ENCODE measurements at places on chromosomes 11 and 22.

DNA sequence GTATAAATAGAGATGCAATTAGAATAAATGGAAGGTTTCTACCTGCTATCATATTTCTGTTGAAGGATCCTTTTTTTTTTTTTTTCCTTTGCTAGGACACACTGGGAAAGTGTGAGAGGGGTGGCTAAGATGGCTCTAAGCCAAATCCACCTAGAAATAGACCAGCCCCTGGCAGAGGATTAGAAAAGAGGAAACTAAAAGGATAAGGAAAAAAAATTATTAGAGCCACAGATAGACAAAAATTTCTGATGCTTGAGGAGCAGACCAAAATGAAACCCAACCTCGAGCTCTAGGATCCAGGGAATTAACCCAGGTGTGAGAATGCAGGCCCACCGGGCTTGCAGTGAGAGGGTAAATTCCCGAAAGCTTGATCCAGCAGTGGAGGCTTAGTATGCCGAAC lies 262.3 kb downstream of the CADM1 start:
- DNase-seq: no peak

- no peak for DNase-seq
Measured at GRCh38 chr11:1006762-1007161, 29.8 kb downstream of the MUC6 start.

GRCh38 chr11:131373095-131373725 lies 2.8 kb downstream of the NTM start:
- DNase-seq: no peak

GRCh38 chr22:23226497-23226850 lies 46.2 kb downstream of the BCR start:
- DNase-seq: no peak

DNA sequence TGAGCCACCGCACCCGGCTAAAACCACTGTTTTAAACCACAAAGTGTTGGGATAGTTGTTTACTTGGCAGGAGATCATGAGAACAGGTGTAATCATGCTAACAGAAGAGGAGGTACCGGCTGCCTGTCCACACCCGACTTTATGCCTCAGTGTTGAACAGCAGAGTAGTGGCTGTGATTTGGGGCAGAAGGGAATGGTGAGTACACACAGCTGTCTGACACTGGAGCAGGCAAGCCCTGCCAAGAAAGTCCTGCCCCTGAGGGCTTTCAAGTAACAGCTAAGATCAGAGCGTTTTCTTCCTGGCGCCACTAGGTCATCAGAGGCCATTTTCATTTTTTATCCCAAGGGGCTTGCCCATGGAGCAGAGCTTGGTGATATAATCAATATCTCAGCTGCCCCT lies 8.1 kb downstream of the CDKN1C start:
- no peak for DNase-seq

- no peak for DNase-seq
Measured at GRCh38 chr11:114200351-114201133, 95.7 kb upstream of the NNMT start.

GRCh38 chr11:96960476-96960875 lies 570.7 kb downstream of the JRKL start:
- no peak for DNase-seq

DNA sequence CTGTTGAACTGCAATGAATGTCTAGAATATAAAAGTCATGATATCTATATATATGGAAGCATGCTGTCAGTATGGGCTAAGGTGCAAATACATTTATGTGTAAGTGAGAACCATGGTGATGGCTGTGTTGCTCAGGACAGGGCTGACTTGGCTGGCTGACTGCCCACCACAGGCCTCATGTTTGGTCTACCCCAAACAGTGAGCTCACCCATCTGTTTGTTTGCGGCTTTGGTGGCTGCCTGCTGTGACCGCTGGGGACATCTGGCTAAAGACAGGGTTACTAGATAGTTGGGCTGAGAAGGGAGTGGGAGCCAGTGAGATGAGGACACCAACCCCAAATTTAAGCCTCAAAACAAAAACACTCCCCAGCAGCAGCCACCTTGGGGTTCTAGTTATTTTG lies 6.3 kb downstream of the CD44 start:
- DNase-seq: no peak

GRCh38 chr22:29641700-29642330 lies 38.4 kb downstream of the NF2 start:
- DNase-seq: no peak

DNA sequence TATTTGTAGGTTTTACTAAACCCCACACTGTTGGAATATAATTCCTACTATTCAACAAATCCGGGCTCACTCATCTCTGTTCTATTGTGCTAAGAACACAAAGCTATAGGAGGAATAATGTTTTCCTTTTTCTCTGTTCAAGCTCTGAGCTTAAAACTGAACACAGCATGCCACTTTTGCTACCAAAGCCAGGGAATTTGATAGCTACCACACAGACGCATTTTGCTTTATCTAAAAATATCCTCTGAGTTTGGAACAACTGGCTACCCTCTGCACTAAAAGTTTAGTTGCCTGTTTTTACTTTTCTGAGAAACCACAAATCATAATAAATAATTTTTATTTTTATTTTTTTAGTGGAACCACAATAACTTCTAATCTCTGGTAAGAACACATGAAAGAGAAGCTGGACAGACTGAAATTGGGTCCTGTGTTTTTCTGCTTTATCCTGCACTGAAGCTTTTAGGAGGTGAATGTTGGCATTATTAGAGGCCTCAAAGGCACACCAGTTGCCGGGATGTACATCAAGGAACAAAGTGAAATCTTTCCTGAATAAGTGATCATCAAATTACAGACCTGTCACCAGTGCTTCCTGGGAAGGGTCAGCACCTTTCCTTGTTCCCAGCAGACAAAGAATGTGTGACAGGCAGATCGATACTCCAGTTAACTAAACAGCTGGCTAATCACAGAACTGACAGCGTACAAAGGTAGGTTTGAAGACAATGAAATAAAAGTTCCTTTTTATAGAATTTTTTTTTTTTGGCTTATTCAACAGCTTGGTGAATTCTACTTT lies 523.2 kb upstream of the TENM4 start:
- no peak for DNase-seq

GRCh38 chr11:77677138-77677537 lies 39.5 kb upstream of the CLNS1A start:
- no peak for DNase-seq

GRCh38 chr11:86106916-86107315 lies 38.0 kb upstream of the PICALM start:
- no peak for DNase-seq

GRCh38 chr11:44623731-44624491 lies 58.4 kb downstream of the CD82 start:
- DNase-seq: no peak

DNA sequence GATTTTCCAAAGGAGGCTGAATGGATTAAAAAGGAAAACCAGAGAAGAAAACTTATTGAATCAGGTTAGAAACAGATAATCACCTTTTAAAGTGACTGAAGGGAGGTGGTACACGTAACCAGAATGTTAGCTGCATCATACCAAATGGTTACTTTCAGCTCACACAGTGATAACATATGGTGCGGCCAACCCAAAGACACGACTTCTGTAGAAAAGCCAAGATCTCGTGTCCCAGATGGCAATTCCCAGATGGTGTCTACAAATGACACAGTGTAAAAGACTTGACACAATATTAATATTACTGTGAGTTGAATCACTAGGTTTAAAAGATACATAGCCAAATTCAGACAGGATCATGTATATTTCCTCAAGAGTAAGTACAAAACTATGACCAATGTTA lies 5.2 kb downstream of the PPP2R1B start:
- no peak for DNase-seq

- DNase-seq: no peak
Measured at GRCh38 chr11:11579012-11579988, 42.5 kb downstream of the GALNT18 start.

DNA sequence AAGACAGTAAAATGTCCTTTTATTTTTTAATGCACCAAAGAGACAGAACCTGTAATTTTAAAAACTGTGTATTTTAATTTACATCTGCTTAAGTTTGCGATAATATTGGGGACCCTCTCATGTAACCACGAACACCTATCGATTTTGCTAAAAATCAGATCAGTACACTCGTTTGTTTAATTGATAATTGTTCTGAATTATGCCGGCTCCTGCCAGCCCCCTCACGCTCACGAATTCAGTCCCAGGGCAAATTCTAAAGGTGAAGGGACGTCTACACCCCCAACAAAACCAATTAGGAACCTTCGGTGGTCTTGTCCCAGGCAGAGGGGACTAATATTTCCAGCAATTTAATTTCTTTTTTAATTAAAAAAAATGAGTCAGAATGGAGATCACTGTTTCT lies 1.1 kb upstream of the CCND1 start:
- no peak for DNase-seq

- DNase-seq: no peak
Measured at GRCh38 chr22:24134090-24134846, 47.0 kb upstream of the SUSD2 start.

- no peak for DNase-seq
Measured at GRCh38 chr11:12786891-12787290, 112.7 kb downstream of the TEAD1 start.

- no peak for DNase-seq
Measured at GRCh38 chr22:40911772-40912171, 39.4 kb upstream of the RBX1 start.

DNA sequence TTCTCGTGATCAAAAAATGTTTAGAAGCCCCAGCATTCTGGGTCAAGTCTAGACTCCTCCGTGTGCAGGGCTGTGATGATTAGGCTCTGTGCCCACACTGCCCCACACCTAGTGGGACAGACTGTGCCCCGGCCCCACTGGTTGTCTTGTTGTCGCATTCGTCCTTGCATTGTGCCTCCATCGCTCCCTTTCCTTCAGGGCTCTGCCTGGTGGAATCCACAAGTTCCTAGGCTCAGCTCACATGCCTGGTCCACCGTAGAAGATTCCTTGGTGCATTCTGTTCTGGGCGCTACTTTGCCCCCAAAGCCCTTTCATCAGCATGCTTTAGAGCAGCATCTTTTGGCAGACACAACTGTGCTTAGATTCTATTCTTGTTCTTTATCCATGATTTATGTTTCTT lies 23.5 kb upstream of the THY1 start:
- no peak for DNase-seq

DNA sequence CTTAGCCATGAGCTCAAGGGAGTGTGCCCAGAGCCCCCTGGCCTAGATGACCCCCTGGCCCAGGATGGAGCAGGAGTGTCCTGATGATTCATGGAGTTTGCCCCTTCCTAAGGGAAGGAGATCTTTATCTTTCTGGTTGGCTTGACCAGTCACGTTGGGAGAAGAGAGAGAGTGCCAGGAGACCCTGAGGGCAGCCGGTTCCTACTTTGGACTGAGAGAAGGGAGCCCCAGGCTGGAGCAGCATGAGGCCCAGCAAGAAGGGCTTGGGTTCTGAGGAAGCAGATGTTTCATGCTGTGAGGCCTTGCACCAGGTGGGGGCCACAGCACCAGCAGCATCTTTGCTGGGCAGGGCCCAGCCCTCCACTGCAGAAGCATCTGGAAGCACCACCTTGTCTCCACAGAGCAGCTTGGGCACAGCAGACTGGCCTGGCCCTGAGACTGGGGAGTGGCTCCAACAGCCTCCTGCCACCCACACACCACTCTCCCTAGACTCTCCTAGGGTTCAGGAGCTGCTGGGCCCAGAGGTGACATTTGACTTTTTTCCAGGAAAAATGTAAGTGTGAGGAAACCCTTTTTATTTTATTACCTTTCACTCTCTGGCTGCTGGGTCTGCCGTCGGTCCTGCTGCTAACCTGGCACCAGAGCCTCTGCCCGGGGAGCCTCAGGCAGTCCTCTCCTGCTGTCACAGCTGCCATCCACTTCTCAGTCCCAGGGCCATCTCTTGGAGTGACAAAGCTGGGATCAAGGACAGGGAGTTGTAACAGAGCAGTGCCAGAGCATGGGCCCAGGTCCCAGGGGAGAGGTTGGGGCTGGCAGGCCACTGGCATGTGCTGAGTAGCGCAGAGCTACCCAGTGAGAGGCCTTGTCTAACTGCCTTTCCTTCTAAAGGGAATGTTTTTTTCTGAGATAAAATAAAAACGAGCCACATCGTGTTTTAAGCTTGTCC lies 14.3 kb downstream of the ADORA2A start:
- no peak for DNase-seq

DNA sequence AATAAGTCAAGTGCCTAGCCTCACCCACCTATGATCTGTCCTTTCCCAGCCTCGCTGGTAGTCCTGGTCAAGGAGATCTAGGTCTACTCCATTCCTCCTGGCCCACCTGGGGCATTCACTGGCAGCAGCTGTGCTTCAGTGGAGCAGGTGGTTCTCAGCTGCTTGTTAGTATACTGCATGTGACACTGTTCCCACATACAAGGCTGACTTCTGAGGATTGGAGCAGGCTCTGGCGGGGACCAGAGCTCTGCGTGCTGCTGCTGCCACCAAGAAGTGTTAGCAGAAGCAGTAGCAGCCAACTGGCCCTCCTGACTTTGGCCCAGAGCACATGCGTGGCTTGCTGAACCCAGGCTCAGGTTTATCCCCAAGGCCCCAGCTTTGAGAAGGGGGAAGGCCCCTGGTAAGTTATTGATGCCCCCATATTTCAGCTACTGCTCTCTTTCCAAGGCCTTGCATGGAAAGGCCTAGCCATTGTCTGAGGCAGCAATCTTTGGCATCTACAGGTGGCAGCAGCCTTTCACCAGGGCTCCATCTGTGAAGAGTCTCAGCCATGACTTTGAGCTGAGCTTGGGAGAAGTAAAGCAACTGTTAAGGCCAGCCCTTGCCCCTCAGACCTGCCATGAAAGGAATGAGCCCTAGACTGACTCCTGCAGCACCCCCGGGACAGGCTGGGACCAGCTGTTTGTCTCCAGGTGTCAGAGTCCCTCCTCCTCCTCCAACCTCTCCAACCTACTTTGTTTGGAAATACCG lies 26.5 kb downstream of the ARHGAP1 start:
- DNase-seq: no peak

- no peak for DNase-seq
Measured at GRCh38 chr11:45906096-45906682, 882 bp downstream of the FREY1 start.

- no peak for DNase-seq
Measured at GRCh38 chr11:84543367-84544159, 1083.6 kb downstream of the DLG2 start.

DNA sequence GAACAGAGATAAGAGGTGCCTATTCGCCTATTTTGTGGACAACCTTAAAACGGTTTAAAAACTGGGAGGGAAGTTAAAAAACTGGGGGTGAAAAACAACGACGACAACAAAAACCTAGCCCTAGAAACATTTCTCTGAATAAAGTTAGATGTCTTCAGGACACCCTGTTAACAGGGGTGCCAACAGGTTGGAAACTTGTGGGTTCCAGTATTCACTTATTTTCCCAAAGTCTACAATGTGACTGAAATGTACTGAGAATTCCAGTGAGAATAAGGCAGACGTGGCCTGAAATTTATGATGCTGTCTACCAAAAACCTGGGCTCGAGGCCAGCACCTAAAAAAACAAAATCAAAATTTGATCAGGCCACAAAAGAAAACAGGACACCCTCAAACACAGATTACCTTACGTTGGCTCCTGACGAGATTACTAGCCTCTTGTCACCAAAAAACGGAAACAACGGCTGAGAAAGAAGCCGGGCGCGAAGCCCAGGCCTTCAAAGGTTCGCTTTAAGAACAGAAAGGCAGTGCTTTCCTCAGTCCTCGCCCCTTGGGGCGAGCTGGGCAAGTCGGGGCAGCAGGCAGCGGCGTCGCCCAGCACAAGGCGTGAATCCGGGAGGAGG lies 906 bp downstream of the CCDC90B start:
- DNase-seq: no peak

GRCh38 chr11:43992834-43993637 lies 50.6 kb downstream of the C11orf96 start:
- DNase-seq: no peak
